ENCODE measurements at places on chromosomes 11 and 22.

DNA sequence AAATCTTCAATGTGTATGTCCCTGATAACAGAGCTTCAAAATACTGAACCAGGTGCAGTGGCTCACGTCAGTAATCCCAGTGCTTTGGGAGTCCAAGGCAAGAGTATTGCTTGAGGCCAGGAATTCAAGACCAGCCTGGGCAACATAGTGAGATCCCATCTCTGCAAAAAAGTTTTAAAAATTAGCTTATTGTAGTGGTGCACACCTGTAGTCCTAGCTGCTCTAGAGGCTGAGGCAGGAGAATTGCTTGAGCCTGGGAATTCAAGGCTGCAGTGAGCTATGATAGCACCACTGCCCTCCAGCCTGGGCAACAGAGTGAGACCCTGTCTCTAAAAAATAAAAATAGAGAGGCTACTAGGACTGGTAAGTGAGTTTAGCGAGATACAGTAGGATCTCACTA is 84.0 kb downstream of the PACS1 start:
- DNase-seq, result no peak

DNA sequence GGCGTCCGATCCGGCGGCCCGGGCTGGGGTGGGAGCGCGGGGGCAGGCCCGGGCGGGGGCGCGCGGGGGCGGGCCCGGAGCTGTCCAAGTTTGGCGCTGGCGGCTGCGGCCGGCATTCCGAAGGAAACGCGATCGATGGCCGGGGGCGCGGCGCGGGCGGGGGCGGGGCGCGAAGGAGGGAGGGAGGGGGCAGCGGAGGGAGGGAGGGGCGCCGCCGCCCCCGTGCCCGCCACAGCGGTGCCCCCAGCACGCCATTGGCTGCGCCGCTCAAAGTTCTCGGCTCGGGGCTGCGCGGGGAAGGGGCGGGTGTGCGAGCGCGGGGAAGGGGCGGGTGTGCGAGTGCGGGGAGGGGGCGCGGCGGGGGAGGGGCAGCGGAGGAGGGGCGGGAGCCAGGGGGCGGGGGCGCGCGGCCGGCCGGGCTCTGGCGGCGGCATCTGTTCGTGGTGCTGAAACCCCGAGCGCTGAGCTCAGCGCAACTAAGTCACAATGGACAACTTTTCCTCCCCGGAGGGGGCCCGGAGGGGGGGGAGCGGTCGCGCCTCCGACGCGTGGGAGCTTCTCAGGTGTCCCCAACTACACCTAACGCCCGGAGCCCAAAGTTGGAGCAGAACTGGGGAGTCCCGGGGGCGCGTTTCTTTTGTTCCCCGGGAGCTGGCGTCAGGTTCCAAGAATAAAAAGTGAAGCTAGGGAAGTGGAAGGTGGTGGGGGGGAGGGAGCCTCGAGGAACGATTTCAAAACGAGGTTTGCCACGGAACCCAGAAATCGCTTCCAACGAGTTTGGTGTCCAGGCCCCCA is 2.2 kb downstream of the PHF21B start:
- DNase-seq, result no peak

DNA sequence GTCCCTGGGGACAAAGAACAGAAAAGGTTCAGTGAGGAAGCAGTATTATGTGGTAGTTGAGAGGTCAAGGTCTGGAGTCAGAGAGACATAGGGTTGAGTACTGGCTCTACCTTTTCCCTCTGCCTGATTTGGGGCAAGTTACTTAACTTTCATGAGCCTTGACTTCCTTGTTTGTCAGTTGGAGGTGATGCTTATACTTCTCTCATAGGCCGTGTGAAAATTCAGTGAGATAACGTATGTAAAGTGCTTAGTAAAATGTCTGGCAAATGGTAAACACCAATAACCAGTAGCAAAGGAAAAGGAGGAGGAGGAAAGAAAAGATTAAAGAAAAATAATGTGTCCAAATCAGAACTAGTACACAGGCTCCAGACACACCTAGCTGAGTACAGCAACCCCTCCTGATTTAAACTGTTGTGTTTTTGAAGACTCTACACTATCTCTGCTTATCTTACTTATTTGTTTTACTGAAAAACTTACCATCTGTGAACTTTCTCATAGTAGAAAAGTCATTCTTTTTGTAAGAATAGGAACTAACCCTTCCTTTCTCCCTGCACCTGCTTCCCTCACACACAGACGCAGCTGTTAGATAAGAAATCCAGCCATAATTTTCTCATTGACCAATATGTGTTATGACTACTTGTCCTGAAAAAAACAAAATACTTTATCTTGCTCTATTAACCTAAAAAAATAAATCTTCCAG is 126.9 kb downstream of the CD44 start:
- no peak for DNase-seq

GRCh38 chr11:13216019-13216710 is 61.4 kb upstream of the BMAL1 start:
- DNase-seq, result no peak

- no peak for DNase-seq
These were observed at the start of gene CHRM4 for GRCh38 chr11:46391578-46392420. Gene CHRM4 (minus strand): TSS chr11:46391776. CDS start chr11:46386557, 5,219 bp downstream.

GRCh38 chr11:12560861-12561260 is 113.4 kb upstream of the TEAD1 start:
- no peak for DNase-seq

DNA sequence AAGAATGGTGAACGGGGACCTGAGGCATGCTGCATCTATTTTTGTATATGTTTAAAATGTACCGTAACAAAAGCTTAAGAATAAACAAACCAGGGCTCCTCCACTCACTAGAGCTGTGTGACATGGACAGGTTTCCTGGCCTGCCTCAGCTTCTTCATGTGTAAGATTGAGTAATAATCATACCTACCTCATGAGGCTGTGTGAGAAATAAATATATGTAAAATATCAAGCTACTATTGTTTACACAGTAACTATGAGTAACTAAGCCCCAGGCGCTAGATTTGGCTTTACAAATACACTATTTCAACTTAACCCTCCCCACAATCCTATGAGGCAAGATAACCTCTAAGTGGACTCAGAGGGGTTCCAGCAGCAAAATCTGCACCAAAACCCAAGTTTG is 66.4 kb downstream of the SMCO4 start:
- no peak for DNase-seq

DNA sequence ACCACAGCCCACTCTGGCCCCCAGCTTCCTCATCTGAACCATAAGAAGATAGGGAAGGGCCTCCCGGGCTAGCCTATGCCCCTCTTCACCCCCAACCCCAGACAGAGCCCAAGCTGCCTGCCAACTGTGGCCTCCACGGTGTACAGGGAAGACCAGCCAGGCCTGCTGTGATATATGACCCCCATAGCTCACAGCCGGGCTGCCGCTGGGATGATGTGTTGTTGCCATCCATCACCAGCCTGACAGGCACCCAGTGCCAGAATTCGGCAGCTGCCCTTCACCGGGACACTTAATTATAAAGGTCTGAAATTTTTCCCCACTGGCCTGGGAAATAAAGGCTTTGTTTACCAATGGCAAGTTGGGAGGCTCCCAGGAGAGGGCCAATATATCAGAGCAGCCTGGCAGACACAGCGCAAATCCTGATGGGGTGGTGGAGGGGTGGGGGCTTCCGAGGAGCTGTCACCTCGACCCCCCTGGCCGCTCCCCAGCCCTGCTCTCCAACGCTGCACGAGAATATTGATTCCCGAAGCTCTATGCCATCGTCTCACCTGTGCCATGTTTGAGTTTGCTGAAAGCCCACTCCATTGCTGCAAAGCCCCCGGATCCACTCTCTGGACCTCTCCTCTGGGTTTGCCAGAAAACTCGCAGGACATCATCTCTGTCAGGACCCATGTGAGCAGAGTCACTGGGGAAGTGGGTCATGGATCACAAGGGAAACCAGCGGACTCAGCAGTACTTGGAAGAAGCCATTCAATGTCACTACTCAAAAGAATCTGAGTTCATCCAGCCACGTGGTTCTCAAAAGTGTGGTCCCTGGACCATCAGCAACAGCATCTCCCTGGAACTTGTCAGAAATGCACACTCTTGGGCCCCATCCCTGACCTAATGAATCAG is 296.9 kb downstream of the MN1 start:
- no peak for DNase-seq

DNA sequence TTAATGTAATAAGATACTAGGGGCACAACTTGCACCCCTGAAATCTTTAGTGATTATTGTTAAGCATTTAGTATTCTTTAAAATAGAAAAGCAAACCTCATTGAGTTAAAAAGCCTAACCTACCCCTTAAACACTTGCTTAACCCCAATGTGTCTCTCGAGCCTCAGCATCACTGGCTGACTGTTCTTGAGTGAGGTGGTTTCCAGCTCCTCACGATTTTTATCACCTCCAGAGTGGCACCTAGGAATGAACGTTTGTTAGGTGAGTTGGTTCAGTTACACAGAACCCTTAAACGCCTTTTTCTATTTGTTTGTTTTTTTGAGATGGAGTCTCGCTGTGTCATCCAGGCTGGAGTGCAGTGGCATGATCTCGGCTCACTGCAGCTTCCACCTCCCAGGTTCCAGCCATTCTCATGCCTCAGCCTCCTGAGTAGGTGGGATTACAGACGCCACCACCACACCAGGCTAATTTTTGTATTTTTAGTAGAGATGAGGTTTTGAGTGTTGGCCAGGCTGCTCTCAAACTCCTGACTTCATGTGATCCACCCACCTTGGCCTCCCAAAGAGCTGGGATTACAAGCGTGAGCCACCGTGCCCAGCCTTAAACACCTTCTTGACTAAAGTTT is 13.7 kb downstream of the YWHAH start:
- DNase-seq, result no peak

DNA sequence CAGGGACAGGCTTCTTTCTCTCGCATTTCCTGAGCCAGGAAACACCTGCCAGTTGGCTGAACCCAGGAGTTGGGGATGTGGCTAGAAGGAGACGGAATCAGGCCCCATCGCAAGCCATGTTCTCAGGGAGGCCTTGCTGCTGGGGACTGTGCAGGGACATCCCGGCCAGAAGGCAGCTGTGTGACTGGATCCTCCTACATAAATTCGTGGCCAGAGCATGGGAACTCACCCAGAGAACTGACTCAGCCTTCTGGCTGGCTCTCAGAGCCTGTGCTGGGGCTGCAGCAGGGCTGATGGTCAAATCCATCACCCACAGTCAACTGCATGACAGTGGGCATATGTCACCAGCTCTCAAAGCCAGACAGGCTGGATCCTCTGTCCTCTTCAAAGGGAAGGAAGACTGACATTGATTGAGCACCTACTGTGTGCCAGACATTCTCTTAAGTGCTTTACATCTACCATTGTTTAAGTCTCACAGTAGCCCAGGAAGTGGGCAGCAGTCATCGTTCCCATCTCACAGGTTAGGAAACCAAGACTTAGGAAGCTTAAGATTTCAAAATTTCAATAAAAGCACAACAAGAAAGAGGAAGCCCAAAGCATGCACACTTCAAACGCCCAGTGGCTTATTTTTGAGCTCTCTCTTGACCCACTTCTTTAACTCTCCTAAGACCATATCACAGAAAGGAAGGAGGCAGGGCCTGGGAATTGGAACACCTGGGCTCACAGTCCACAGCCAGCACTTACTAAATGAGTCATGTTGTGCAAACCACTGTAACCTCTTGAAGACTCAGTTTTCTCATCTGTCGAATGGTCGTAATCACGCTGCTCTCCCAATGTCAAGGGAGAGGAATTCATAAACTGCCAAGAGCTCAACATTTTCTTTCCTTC is 30.9 kb upstream of the CACNG2 start:
- DNase-seq, result no peak

GRCh38 chr11:94933223-94934130 is 39.9 kb downstream of the CWC15 start:
- no peak for DNase-seq

DNA sequence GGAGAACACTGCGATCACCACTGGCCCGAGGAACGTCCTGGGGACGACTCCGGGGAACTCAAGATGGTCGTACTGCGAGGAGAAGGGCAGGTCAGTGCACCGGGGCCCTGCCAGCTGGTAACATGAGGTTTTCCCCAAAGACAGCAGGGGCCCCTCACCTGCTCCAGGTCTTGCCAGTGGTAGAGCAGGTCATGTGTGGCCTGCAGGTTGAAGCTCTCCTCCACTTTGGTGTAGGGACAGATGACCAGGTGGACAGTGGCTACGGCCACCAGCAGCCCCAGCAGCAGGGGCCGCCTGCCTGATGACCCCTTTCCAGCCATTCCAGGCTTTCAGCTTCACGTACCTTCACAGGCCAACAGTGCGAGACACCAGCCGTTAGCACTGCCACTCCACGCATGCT is 4.8 kb downstream of the ALG12 start:
- no peak for DNase-seq

GRCh38 chr11:40315122-40315521 is 1144.3 kb downstream of the LRRC4C start:
- DNase-seq, result no peak

DNA sequence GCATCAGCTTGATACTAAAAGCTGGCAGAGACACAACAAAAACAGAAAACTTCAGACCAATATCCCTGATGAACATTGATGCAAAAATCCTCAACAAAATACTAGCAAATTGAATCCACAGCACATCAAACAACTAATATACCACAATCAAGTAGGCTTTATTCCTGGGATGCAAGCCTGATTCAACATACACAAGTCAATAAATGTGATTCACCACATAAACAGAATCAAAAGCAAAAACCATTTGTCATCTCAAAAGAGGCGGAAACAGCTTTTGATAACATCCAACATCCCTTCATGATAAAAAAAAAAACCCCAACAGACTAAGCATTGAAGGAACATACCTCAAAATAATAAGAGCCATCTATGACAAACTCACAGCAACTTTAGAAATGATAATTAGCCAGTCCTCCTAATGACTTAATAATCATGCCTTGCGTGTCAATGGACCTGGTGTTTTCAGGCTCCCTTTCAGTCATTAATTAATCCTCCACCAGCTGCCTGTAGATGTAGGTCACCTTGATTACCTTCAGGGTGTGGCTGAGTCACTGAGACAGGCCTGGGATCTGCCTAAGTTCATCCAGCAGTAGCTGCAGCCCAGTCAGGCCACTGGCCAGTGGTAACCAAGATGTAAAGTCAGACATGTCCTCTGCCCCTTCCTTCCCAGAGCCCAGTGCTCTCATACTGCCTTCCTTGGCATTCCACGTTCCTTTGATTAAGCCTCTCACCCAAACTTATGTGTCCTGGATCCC is 109.8 kb downstream of the EHF start:
- no peak for DNase-seq

DNA sequence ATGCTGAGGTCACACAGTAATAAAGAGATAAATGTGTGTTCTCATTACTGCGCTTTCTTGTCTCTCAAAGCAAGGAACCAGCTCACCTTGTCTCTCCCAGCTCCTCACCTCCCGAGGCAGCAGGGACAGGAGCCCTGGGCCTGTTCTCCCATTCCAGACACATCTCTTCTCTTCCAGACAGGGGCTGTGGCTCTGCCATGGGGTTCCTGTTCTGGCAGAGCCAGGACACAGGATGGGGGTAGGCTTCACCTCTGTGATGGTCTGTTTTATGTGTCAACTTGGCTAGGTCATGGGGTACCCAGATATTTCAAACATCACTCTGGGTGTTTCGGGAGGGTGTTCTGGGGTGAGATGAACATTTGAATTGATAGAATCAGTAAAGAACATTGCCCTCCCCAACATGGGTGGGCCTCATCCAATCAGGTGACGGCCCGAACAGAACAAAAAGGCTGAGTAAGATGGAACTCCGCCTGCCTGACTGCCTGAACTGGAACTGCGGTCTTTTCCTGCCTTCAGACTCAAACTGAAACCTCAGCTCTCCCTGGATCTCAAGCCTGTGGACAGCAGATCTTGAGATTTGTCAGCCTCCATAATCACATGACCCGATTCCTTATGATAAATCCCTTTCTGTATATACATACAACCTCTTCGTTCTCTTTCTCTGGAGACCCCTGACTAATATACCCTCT is 2.0 kb upstream of the VSIG10L2 start:
- DNase-seq, result no peak

- DNase-seq, result no peak
These were observed 1.6 kb upstream of the KCNE3 start for GRCh38 chr11:74468936-74469335.

- DNase-seq, result no peak
These were observed 13.6 kb downstream of the GLB1L3 start for GRCh38 chr11:134289789-134290188.

All from hematopoietic multipotent progenitor cell treated with erythropoietin and hydrocortisone succinate and interleukin-3 and kit ligand, for 15 days (in vitro differentiated cells).